GM12878 (cell line): ENCODE measurements at places on chromosomes 1 and 21. TPM values are rescaled to one million over a fixed set of nuclear protein-coding genes. Genes with fewer than 3 reads are reported as not detected.

GRCh38 chr1:169321539-169321938 is 46.1 kb downstream of the NME7 start:
- no peak for DNase-seq

- no peak for DNase-seq
Measured at GRCh38 chr1:236315518-236315917, 33.8 kb upstream of the ERO1B start.

- no peak for DNase-seq
Measured at GRCh38 chr1:9267352-9267686, 25.4 kb upstream of the SPSB1 start.

GRCh38 chr1:33322109-33322508 is 1.2 kb upstream of the A3GALT2 start:
- no peak for DNase-seq

GRCh38 chr21:34243562-34243961 is 120.2 kb upstream of the KCNE2 start:
- DNase-seq: no peak

DNA sequence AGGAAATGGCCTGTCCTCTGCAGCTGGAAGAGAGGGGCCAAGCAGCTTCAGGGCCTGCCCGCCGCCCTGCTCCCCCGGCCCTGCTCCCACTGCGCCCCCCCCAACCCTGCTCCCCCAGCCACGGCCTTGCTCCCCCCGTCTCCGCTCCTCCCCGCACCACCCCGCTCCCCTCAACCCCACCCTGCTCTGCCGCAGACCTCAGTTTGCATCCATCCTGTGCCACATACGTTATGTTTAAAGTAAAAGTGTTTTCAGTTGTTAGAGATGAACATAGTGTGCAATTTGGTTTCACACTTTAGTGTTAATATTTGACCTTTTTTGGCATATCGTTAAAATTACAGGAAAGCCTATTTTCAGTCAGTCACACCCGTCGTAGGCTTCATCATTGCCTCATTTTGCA is 34.1 kb upstream of the DIP2A start:
- no peak for DNase-seq

DNA sequence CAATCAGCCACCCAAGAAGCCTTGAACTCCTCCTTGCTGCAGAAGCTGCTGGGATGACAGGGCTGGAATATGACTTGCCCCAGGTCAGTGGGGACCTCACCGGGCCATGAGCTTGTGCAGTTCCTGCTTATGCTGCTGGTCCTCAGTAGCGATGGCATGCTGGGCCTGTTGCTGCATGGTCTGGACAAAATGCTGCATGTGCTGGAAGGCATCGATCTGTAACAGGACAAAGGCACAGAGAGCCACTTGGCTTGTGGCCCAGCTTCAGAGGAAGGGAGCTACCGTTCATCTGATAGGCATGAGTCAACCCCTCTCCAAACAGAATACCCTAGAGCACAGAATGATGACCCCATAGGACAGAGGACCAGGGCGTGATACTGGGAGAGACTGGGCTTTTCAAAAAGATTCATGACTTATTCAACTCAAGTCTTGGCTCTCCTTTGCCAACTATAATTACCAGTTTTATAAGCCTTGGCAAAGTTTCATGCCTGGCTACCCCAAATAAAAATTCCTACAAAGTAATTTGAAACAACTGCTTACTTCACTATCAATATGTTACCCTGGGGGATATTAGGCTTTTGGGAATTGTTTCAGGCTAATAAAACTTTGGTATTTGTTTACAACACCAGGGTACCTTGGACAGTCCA is 34.7 kb upstream of the EXOSC10 start:
- no peak for DNase-seq

DNA sequence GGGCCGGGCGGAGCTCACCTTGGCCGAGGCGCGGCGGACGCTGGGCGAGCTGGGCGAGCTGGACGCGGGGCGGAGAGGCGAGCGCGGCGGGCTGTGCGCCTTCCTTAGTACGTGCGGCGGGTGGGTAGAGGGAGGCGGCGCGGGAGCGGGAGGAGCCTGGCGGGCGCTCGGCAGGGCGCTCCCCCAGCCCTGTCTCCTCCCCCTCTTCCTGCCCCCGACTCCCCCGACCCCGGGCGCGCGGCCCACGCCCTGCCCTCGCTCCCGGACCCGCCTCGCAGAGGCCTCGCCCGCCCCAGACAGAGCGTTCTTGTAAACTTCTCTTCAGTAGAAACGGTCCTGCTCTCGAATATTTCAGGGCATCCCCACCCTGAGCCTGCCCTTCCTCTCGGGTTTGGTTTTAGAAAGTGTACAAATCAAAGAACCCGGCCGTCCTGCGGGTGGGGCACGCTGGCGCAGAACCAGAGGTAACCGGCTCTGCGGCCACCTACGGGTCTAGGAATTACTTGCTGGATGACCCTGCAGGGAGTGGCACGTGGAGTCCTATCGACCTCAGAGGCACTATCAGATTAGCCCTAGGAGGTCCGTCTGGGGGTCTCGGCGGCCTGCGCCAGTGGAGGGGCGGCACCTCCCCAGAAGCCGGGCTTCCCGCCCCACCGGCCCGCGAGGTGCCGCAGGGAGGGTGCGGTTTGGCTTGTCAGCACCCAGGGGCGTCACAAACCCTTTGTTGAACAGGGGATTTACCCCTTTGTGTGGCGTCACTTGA is at the start of gene S100A10:
Gene S100A10 (minus strand): TSS at position 126 of the 763 bp plus-strand sequence. CDS start 7,629 bp downstream, outside the sequence.
- DNase-seq: no peak

DNA sequence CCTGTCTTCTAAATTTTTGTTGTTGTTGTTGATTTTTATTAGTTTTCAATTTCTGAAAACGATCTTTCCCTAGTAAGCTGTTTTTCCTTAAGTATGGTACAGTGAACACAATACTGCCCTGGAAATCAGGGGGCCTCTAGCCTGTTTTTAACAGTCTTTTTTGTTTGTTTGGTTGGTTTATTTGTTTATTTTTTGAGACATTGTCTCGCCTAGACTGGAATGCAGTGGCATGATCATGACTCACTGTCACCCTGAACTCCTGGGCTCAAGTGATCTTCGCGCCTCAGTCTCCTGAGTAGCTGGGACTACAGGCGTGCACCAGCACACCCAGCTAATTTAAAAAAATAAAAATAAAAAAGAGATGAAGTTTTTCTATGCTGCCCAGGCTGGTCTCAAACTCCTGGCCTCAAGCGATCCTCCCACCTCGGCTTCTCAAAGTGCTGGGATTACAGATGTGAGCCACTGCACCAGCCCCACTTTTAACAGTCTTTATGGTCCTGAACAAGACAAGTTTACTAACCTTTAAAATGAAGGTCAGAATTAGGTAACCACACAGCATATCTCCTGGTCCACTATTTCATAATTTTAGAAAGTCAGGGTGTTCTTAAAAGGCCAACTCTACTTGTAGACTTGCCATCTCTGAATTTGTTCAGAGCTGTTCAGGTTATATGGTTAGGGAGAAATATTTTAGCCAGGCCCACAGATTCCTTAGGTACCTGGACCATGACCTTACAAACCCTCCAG is 35.4 kb downstream of the TBCE start:
- no peak for DNase-seq

GRCh38 chr21:34836103-34836932 is 167.5 kb downstream of the CLIC6 start:
- no peak for DNase-seq

- no peak for DNase-seq
Measured at GRCh38 chr1:67897270-67897949, 64.1 kb upstream of the GNG12 start.

DNA sequence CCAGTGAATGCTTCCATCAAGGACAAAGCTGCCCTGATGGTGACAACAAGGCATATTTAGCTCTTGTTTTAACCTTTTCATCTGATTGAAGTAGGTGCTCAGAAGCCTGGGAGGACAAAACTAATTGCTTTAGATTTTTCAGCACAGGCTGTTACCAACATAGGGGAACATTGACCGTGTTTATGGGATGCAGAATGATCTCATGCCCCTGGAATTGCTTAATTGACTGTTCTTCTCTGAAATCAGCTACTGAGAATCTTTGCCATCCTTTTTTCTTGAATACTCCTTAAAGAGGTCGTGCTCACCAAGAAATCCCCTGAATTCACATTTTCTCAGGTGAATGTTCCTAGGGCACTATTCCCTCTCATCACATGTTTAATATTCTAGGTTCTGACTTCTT is 95.9 kb upstream of the CCDC190 start:
- DNase-seq: no peak

GRCh38 chr1:12342401-12343003 is 112.7 kb downstream of the VPS13D start:
- DNase-seq: no peak

GRCh38 chr1:59314776-59315528 is 18.1 kb downstream of the FGGY start:
- DNase-seq: no peak

DNA sequence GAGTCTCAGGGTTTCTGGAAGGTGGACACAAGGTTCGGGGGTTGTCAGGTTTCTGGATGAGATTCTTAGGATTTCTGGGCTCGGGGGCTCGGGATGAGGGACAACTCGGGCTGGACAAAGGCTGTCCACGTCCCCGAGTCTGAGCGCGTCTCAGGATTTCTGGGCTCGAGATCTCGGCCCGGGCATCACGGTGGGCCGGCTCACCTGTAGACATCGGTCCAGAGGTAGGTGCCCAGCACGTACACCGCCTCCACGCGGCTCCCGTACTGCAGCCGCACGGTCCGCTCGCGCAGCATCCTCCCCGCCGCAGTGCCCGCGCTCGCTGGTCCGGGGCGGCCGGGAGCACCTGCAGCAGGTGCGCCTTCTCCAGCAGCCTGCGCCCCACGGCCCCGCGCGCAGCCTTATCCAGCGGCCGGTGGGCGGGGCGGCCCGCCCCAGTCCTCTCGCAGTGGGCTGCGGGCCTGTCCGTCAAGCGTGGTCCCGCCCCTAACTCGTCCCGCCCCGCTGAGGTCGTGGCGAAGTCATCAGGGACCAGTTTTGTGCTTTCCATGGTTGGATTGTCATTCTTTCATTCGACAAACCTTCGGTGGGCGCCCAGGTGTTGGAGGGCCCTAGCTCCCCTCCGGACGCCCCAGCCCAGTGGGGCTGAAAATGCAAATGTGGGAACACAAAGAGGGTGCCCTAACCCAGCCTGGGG is at the start of gene PADI2:
Gene PADI2 (minus strand): TSS at position 376 of the 697 bp plus-strand sequence. CDS start 80 bp downstream, at position 296.
- DNase-seq: no peak

Gene CCDC190
- total RNA-seq: not detected in 2 replicates

DNA sequence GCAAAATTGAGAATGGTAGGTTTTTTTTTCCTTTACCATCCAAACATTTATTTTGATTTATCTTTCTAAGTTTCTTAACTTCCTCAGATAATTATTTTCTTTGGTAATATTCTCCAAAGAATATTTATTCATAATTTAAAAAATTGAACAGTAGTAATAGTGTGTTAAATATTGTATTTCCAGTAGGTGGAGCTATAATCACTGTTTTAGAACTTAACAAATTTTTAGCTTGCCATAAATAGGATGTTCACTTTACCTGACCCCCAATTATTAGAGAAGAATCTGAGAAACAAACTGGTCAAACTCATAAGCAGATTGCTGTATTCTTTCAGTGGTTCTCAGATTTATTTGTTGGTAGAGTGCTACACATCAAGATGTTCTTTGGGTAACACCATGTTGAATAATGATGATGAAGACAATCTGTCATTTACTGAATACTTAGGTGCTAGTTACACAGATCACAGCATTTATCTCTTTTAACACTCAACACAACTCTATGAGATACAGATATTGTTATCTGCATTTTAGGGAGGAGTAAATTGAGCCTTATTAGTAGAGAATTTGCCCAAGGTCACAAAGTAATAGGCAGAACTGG is 82.4 kb upstream of the GPR88 start:
- no peak for DNase-seq

GRCh38 chr21:14991957-14992356 is 72.8 kb downstream of the NRIP1 start:
- no peak for DNase-seq

- DNase-seq: no peak
Measured at GRCh38 chr1:13892671-13893325, 192.8 kb downstream of the PRDM2 start.

- DNase-seq: no peak
Measured at GRCh38 chr1:60655679-60656355, 426.5 kb upstream of the NFIA start.

- DNase-seq: no peak
Measured at GRCh38 chr1:173239058-173239457, 31.9 kb upstream of the TNFSF4 start.

GRCh38 chr1:224381880-224382548 is 25.3 kb downstream of the CNIH4 start:
- no peak for DNase-seq

- no peak for DNase-seq
Measured at GRCh38 chr1:239909898-239910297, 181.8 kb upstream of the FMN2 start.

DNA sequence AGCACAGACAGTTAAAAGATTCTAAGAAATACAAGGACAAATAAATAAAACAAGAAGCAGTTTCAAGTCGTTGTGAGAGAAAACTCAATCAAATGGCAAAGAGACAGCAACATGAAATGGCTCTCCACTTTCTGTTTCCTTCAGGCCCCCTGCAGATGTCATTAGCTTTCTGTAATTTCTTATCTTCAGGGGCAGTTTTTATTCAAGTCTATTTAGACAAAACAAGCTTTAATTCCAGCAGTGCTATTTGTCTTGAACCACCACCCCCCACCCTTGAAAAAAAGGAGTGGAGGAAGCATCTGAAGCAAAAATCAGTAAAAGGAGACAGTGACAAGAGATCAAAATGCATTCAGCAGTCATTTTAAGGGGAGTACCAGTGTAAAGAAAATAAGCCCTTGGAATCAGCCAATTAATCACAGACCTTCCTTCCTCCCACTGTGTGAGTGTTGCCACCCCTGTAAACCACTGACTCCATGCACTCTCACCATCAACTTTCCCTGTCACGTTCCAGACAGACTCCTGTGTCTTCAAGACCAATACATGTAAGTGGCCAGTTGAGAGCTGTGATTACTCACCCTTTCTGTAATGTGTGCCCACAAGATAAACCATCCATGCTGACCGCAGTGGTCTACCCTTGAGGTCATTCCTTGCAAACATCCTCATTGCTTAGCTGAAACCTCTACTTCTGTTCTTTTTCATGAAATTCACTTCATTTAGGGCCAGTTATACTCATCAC is 136.1 kb upstream of the HOOK1 start:
- no peak for DNase-seq

- no peak for DNase-seq
Measured at GRCh38 chr21:29730281-29730680, 209.5 kb downstream of the GRIK1 start.

Gene TLR5
- 0.56 and 0.69 TPM in 2 replicates for total RNA-seq

DNA sequence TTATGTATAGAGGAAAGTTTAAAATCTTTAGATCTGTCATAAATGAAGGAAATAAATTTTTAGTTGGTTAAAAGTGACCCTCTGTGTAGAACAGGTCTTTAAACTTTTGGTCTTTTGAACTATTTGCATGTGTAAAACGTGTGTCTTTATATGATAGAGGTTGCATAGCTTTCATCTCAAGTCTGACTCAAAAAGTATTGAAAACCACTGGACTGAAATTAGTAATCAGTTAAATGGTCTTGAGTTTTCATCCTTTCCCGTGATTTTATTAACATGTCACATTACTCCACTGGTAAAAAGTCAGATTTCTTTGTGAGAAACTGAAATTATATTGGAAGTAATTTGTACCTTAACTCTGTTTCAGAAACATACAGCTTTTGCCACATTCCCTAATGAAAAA is 1.8 kb downstream of the RNPC3 start:
- DNase-seq: no peak

- no peak for DNase-seq
Measured at GRCh38 chr1:162992945-162993344, 76.2 kb upstream of the RGS4 start.

- DNase-seq: no peak
Measured at GRCh38 chr21:34078915-34079314, 5.5 kb downstream of the MRPS6 start.

GRCh38 chr1:66380452-66381212 is 153.3 kb upstream of the SGIP1 start:
- DNase-seq: peak; percentile 87
